ENCODE measurements at places on chromosomes 7 and 10.
A peak's percentile ranks its signal among the peaks of the same experiment; 100 is the strongest.

DNA sequence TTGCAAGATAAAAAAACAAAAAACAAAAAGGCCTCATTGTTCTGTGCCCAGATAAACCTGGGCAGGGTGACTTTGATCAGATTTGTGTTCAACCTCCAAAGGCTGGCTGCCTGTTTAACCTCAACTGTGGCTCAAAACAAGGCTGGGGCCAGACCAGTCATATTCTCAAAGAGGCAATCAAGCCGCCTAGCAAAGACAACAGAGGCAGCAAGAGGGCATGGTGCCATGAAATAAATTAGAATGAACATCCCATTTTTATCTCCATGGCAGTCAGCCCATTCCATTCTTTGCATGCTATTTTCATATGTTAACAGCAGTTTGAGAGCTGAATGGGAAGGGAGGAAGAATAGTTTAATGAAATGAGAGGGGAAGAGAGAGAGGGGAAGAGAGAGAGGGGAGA is 1150.3 kb downstream of the TYW1 start:
- no peak for DNase-seq
- no peaks in the 10 kb centered on the region for H3K27me3 ChIP-seq
- no peak overlapping the region for H3K27ac ChIP-seq
- H3K4me3 ChIP-seq = no peak overlapping the region

DNA sequence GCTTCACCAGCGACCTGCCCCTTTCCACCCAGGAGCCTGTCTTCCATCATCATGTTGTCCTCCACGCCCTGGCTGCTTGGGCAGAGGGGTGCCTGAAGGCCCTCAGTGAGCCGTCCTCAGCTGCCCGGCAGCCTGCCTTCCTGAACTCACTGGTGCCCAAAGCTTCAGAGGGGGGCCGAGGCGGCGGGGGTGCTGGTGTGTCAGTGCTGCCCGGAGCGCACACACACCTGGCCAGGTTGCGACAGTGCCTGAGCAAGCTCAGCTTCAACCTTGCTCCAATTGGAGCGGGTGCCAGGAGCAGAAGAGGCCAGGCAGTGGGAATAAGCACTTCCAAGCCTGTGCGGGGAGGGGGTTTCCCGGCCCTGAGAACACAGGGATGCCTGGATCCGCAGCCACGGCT is 566.3 kb downstream of the INHBA start:
- H3K4me3 ChIP-seq = no peak overlapping the region
- no peak overlapping the region for H3K27ac ChIP-seq
- no peaks in the 10 kb centered on the region for H3K36me3 ChIP-seq
- DNase-seq = no peak
- no peaks in the 10 kb centered on the region for H3K27me3 ChIP-seq

- no peaks in the 10 kb centered on the region for H3K4me1 ChIP-seq
- no peaks in the 10 kb centered on the region for H3K36me3 ChIP-seq
- no peak overlapping the region for H3K4me3 ChIP-seq
- H3K27ac ChIP-seq = no peak overlapping the region
- DNase-seq = no peak
These were observed 222.0 kb downstream of the LHFPL3 start for GRCh38 chr7:104550362-104550761.

- no peak overlapping the region for H3K4me3 ChIP-seq
- no peak for DNase-seq
- peaks cover 4% of the 10 kb centered on the region for H3K27me3 ChIP-seq
- H3K27ac ChIP-seq = no peak overlapping the region
- H3K36me3 ChIP-seq = no peaks in the 10 kb centered on the region
These were observed 212.1 kb upstream of the GHITM start for GRCh38 chr10:83927166-83927565.

DNA sequence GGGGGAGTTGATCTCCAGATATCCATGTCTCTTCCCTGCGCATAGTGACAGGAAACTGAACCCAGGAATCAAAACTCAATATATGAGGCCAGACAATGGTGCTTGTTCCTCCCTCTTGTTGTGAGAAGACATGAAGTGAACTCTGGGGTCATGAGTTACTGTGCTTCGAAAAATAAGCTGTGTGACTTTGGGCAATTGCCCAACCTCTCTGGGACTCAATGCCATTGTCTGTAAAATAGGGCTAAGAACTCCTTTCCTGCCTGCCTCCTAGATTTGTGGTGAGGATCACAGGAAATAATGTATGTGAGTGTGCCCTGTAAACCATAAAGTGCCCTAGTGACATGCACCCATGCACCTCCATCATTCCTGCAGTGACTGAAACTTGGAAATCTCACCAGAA is 48.4 kb downstream of the SYPL1 start:
- DNase-seq = no peak
- peaks cover 27% of the 10 kb centered on the region for H3K4me1 ChIP-seq
- no peak overlapping the region for H3K27ac ChIP-seq
- H3K4me3 ChIP-seq = no peak overlapping the region
- H3K36me3 ChIP-seq = no peaks in the 10 kb centered on the region

GRCh38 chr7:104883248-104883717 is 130.7 kb upstream of the KMT2E start:
- H3K4me1 ChIP-seq = peaks cover 8% of the 10 kb centered on the region

DNA sequence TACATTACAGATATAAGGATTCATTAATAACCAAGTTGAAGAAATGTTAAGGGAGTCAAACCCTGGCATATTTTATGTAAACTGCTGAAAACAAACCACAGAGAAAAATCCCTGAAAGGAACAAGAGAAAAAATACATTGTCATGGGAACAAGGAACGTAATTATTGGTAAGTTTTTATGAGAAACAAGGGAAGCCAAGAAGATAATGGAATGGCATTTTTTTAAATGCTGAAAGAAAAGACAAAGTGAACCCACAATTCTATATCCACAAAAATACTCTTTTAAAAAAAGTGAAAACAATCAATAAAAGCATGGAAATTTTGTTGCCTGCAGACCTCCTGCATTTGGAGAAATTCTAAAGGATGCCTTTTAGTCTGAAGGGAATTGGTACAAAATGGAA is 136.4 kb downstream of the CD36 start:
- H3K4me1 ChIP-seq = peaks cover 10% of the 10 kb centered on the region
- H3K36me3 ChIP-seq = peaks cover 13% of the 10 kb centered on the region
- H3K4me3 ChIP-seq = no peak overlapping the region
- DNase-seq = no peak
- no peaks in the 10 kb centered on the region for H3K27me3 ChIP-seq

DNA sequence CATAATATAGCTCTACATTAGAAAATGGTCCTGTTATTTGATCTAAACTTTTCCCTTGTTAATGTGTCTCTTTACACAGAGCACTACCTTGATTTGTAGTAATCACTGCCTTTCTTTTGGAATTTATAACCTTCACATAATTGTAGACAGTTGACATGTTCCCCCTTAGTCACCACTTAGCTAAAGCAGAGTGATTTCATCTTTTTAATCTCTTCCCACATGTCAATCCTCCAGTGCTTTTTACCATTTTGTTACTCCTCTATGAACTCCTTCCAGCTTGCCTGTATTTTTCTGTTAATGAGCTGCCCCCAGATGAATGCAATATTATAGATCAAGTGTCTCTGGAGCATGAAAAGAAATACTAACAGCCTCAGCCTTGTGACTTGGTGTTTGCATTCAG is 2.6 kb upstream of the PPP1R3A start:
- H3K4me3 ChIP-seq = no peak overlapping the region
- H3K27me3 ChIP-seq = no peaks in the 10 kb centered on the region
- H3K4me1 ChIP-seq = peaks cover 3% of the 10 kb centered on the region
- no peaks in the 10 kb centered on the region for H3K36me3 ChIP-seq
- H3K27ac ChIP-seq = no peak overlapping the region
- DNase-seq = no peak

- no peak overlapping the region for H3K27ac ChIP-seq
- no peak overlapping the region for H3K4me3 ChIP-seq
- peaks cover 47% of the 10 kb centered on the region for H3K4me1 ChIP-seq
- no peaks in the 10 kb centered on the region for H3K27me3 ChIP-seq
These were observed 105.2 kb upstream of the FAM171A1 start for GRCh38 chr10:15476337-15476736.

- no peak overlapping the region for H3K27ac ChIP-seq
- H3K4me3 ChIP-seq = no peak overlapping the region
- DNase-seq = peak; percentile 38
- H3K4me1 ChIP-seq = no peaks in the 10 kb centered on the region
These were observed 36.5 kb downstream of the COBL start for GRCh38 chr7:51280156-51280555.

- no peak for DNase-seq
- H3K27ac ChIP-seq = no peak overlapping the region
- H3K4me1 ChIP-seq = no peaks in the 10 kb centered on the region
- no peaks in the 10 kb centered on the region for H3K27me3 ChIP-seq
- H3K36me3 ChIP-seq = peaks cover 9% of the 10 kb centered on the region
These were observed 25.5 kb upstream of the SLC29A3 start for GRCh38 chr10:71293446-71294084.

DNA sequence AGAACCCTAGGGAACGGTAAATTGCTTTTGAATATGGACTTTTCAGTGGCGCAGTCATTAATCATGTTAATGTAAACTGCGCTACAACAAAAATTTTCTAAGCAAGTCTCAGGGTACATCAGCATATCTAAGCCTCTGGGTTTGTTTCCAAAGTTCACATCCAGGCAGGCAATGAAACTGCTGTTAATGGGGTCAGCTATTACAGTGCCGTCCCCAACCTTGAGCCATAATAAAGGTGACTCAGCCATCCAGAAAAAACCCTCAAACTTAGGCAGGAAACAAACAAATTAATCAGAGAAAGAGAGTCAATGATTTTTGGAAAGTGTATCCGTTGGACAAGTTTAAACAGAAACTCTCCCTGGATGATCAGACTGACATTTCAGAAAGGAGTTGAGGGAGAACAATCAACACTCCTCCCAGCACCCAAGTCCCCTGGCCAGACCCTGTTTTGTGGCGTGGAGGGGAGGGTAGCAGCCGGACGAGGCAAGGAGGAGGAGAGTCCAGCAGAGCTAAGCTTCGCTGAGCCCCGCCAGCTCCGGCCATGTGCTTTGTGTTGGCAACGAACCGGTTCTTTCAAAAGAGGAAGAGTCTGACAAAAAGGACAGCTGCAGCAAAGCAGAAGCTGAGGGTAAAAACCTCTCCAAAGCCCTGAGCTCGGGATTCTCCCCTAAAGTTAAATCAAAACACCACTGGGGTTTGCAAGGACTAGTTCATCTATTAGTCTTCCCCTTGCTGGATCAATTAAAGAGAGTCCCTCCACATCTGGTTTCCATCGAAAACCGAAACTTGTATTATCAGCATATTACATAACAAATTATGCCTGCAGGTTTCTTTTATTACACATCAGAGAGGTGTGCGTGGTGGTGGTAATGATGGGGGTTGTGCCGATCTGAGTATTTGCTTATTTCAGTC is 3.6 kb downstream of the FAM53B start:
- H3K27ac ChIP-seq = no peak overlapping the region
- peaks cover 45% of the 10 kb centered on the region for H3K4me1 ChIP-seq
- no peak overlapping the region for H3K4me3 ChIP-seq
- no peak for DNase-seq
- H3K27me3 ChIP-seq = no peaks in the 10 kb centered on the region

- H3K4me3 ChIP-seq = no peak overlapping the region
- no peak overlapping the region for H3K27ac ChIP-seq
- H3K36me3 ChIP-seq = no peaks in the 10 kb centered on the region
- H3K4me1 ChIP-seq = no peaks in the 10 kb centered on the region
- peaks cover 70% of the 10 kb centered on the region for H3K27me3 ChIP-seq
These were observed 17.4 kb upstream of the LBX1 start for GRCh38 chr10:101246639-101247038.

GRCh38 chr10:61785473-61786105 is 115.9 kb upstream of the ARID5B start:
- no peak overlapping the region for H3K4me3 ChIP-seq
- H3K4me1 ChIP-seq = peaks cover 31% of the 10 kb centered on the region
- no peaks in the 10 kb centered on the region for H3K36me3 ChIP-seq
- no peaks in the 10 kb centered on the region for H3K27me3 ChIP-seq

DNA sequence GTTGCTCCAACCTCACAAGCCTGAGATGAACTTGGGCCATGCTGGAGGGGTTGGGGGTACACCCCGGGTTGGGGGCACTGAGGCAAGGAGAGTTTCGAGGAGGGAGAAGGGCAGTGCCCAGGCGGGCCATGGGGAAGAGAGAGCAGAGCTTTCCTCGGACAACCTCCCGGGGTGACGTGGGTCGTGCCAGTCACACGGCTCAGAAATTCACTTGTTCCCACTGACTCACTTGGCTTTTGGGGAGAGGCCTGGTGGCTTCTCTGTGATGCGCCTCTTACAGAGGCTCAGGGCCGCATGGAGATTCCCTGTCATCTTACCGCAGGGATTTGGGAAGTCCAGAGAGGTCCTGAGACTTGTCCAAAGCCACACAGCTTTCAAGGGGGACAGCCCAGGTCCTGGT is 2.9 kb downstream of the LAT2 start:
- no peak for DNase-seq
- no peak overlapping the region for H3K27ac ChIP-seq
- H3K4me1 ChIP-seq = peaks cover 4% of the 10 kb centered on the region
- H3K36me3 ChIP-seq = no peaks in the 10 kb centered on the region

GRCh38 chr10:2856598-2856997 is 210.8 kb upstream of the PFKP start:
- H3K27me3 ChIP-seq = peaks cover 70% of the 10 kb centered on the region
- no peaks in the 10 kb centered on the region for H3K36me3 ChIP-seq
- H3K27ac ChIP-seq = no peak overlapping the region
- no peak for DNase-seq
- H3K4me3 ChIP-seq = no peak overlapping the region

- no peaks in the 10 kb centered on the region for H3K36me3 ChIP-seq
- H3K4me3 ChIP-seq = no peak overlapping the region
- DNase-seq = no peak
- H3K27me3 ChIP-seq = peaks cover 55% of the 10 kb centered on the region
- H3K27ac ChIP-seq = no peak overlapping the region
- H3K4me1 ChIP-seq = no peaks in the 10 kb centered on the region
These were observed 37.2 kb upstream of the CHCHD3 start for GRCh38 chr7:133119067-133119466.

- H3K27ac ChIP-seq = no peak overlapping the region
- H3K36me3 ChIP-seq = no peaks in the 10 kb centered on the region
- H3K4me1 ChIP-seq = no peaks in the 10 kb centered on the region
These were observed 169.9 kb upstream of the PPP2R2D start for GRCh38 chr10:131730771-131731497.

GRCh38 chr7:154744256-154744860 is 258.6 kb downstream of the PAXIP1 start:
- no peak overlapping the region for H3K4me3 ChIP-seq
- no peaks in the 10 kb centered on the region for H3K4me1 ChIP-seq
- no peaks in the 10 kb centered on the region for H3K36me3 ChIP-seq
- H3K27ac ChIP-seq = no peak overlapping the region

DNA sequence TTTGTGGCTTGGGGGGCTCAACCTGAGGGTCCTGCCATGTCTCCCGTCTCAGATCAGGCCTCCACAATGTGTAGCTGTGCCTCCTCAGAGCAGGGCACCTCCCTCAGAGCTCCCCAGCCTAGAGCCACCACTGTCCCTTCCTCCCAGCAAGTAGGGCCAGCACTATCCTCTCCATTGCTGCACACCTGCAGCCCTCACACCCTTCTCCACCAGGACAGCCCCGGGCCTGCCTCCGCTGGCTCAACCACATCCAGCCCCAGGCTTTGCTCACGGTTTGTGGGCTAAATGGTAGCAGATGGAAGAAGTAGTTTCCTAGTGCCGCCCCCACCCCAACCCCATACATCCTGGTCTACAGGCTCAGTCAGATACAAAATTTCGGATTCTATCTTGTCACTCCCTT is 10.1 kb downstream of the NFKB2 start:
- DNase-seq = no peak
- H3K4me3 ChIP-seq = no peak overlapping the region
- peaks cover 3% of the 10 kb centered on the region for H3K36me3 ChIP-seq
- H3K27ac ChIP-seq = no peak overlapping the region

Data from osteocyte (in vitro differentiated cells).